ENCODE measurements at places on chromosomes 11 and 22.

GRCh38 chr11:67255864-67256263 is 10.4 kb upstream of the GRK2 start:
- DNase-seq: no peak

GRCh38 chr11:70322666-70323065 is 52.2 kb downstream of the PPFIA1 start:
- no peak for DNase-seq

DNA sequence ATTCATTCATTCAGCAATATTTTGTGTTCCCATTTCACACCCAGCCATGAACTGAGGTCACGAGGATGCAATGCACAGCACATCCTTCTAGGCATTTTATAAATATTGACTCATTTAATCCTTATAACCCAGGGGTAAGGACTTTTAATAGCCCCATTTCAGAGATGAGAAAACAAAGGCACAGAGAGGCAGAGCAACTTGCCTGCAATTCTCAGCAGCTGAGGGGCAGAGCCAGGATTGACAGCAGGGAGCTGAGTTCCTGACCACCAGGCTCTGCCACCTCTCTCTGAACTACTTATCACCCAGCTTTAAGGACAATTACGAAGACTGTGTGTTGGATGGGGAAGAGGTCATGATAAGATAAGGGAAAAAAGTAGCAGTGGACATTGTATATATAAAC is 12.8 kb upstream of the FGF3 start:
- no peak for DNase-seq

GRCh38 chr11:114438303-114438702 is 964 bp upstream of the REXO2 start:
- no peak for DNase-seq

DNA sequence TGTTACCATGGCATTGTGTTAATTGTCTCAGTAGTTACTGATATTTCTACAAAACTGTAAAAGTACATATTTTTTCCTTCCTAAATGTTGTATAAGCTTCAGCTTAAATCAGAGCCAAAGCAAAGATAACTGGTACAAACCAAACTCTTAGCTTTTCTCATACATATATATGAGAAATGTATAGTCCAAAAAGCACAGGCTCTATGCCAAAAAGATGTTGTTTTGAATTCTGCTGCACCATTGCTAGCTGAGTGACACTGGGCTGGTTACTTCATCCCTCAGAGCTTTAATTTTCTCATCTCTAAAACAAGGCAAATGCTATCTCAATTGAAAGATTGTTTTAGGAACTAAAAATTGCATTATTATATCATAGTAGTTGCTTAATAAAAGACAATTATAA is 6.7 kb upstream of the GRIA4 start:
- no peak for DNase-seq

GRCh38 chr11:42524534-42525227 is 787.1 kb upstream of the API5 start:
- peak; percentile 44 for DNase-seq

DNA sequence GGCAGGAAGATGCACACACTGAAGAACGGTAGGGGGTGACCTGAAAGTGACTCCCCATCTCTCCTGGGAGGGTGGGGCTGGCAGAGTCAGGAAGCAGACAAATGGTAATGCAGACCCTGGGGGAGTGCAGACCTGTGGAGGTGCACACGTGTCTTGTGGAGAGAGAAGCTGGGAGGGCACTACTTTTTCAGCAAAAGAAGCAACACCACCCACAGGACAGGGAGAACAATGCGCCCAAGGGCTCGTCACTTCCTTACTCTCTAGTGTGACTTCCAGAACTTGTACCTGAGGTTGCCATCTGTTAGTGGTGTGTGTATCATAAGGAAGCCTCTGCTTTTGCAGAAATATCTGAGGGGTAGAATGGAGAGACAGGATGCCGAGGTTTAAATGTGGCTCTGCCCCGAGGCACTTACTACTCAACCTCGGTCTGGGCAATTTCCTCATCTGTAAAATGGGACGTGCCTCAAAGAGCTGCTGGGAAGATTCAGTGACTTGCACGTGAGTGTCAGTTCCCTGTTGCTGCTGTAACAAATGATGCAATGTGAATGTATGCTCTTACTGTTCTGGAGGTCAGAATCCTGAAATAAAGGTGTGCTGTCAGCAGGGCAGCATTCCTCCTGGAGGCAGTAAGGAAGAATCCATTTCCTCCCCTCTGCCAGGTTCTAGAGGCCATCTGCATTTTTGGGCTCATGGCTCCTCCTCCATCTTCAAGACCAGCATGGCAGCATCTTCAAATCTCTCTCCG is 323.4 kb downstream of the SHANK2 start:
- peak; percentile 33 for DNase-seq

GRCh38 chr11:73396251-73396930 is 20.2 kb downstream of the RELT start:
- DNase-seq: no peak

DNA sequence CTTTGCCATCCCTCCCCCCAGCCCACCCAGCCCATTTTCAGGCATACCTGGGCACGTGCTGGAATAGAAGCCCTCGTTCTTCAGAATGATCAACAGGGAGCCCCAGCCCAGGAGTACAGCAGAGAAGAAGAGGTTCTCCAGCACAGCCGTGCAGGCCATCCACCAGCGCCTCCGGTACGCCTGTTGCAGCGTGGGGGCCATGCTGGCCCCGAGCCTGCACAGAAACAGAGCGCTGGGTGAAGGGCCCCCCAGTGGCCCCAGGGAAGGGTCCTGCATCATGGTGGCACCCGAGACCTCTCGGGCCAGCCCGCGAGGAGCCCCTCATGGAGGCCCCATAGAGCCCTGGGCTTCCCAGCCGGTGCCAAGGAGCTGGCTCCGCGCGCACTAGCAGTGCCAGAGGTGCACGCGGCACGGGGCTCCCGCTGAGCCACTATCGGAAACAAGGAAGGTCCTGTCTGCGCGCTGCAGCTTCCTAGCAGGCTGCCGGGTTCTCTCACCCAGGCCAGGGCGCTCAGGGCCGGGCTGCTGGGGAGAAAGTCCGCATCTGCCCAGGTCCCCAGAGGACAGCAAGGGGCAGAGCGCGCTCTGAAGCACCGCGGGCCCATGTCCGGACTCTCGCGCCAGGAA is 1.5 kb downstream of the SLC43A1 start:
- no peak for DNase-seq

GRCh38 chr22:36253523-36254490 is 874 bp downstream of the APOL1 start:
- DNase-seq: no peak
